ENCODE measurements at places on chromosomes 12 and 14.

GRCh38 chr12:27635349-27635972 is 60.8 kb upstream of the REP15 start:
- no peak for DNase-seq

GRCh38 chr14:67643713-67644112 is 24.0 kb downstream of the ARG2 start:
- no peak for DNase-seq

- no peak for DNase-seq
These were observed 40.5 kb downstream of the CRACR2A start for GRCh38 chr12:3712209-3712992.

- no peak for DNase-seq
These were observed 17.3 kb upstream of the RFLNA start for GRCh38 chr12:124277394-124278241.

DNA sequence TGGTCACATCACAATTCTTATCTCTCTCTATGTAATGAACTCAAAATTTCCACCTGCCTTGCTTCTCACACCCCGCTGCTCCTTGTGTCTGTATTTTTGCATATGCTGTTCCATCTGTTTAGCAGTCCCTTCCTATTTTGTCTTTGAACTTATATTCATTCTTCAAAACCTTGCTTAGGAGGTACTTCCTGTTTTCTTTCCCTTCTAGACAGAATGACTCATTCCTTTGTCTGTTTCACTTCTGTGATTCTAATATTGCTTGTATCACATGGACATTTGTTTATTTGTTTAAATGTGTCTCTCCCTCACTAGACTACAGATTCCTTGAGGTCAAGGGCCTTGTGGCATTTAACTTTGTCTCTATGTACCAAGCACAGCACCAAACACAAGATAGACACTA is 424.2 kb downstream of the ETNK1 start:
- DNase-seq, result no peak

GRCh38 chr14:97978341-97978740 is 1181.2 kb downstream of the VRK1 start:
- DNase-seq, result peak; percentile 77

- peak; percentile 64 for DNase-seq
These were observed 505 bp downstream of the RASSF3 start for GRCh38 chr12:64610660-64611340.

- no peak for DNase-seq
These were observed 16.1 kb upstream of the SMOC1 start for GRCh38 chr14:69863083-69863482.

DNA sequence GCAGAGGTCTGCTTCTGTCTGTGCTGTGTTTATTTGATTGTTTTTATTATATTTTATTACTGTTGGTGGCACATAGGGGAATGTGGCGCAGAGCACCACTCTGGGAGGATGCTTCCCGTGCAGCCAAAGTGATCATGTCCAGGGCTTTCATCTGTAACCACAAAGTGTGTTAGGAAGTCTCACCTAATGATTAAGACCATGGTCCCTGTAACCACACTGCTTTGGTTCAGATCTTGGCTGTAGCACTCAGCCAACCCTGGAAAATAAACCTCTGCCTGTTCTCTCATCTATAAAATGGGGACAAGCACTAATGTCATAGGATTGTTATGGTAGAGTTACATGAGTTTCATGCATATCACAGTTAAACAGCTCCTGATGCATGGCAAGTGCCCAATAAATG is 1.9 kb downstream of the RESF1 start:
- DNase-seq, result no peak

DNA sequence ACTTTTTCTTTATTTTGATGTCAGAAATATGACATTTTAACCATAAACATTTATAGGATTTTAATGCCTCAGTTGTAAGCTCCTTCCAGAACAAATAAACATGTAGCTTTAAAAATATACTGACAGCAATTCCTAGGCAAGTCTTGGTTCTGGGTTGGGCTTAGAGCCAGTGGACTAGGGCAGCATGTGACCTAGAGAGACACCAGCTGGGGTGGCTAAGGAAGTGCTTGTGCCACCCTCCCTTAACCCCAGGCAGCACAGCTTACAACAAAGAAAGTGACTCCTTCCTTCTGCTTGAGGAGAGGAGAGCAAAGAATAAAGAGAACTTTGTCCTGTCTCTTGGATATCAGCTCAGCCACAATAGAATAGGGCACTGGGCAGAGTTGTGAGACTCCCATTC is 61.6 kb upstream of the KTN1 start:
- no peak for DNase-seq

DNA sequence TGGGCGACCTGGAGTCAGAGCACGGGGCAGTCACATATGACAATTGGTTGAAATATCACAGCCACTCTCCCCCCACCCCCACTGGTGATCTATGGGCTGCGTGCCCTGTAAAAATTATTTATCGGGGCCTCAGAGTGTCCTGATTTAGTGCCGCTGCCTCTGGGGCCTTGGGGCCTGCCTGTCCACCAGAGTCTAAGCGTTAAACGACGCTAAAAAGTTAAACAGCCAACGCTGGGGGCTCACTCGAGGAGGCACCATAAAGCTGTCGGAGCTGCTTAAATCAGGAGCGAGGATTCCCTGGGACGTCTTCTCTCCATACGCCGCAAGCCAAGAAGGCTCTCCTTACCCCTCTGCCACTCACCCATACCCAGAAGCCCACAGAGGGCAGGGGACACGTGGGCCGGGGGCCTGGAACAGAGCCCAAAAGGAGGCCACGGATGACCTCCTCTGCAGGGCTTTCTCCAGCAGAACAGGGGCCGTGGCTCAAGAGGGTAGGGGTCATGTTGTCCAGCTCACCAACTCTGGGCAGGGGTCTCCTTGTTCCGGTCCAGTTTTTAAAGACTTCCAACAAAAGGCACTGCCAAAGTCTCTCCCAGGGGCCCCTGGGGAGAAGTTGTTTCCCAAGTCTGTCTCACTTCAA is 42.2 kb downstream of the SMUG1 start:
- DNase-seq, result no peak

DNA sequence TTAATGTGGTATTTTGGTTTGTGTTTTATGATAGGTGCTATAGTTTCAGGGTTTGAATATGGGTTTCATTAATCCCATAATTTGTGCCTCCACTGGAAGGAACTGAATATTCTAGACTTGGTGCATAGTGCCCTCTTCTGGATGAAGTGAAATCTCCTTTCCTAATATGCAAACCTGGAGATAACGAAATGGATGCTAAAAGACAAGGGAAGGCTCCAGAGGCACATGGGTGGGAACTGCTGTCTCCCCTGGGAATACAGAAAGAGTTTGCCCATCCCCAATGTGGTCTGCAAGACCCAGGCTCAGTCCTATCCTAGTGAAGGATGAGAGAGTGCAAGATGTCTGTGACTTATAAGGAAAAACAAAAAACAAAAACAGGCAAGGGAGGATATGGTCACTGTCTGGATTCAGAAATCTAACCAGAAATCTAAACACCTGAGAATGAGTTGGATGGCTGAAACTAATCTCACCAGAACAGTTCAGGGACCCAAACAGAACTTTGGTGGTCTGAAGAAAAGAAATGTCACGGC is 142.3 kb upstream of the TMPO start:
- no peak for DNase-seq

DNA sequence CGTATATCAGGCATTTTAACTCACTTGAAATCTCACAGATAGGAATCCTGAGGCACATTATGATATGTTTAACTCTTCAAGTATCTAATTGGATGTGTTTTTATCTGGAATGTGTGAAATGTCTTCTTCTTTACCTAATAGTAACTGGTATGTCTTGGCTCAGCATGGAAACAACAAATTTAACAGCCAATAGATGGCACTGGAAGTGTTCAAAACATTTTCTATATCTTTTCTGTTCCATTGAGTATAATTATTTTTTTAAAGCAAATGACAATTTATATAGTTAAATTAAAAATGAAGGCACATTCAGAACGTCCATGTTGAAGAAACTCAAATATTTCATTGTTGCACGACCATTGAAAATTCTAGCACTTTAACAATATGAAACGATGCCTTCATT is 164.6 kb upstream of the SLC16A7 start:
- DNase-seq, result no peak

DNA sequence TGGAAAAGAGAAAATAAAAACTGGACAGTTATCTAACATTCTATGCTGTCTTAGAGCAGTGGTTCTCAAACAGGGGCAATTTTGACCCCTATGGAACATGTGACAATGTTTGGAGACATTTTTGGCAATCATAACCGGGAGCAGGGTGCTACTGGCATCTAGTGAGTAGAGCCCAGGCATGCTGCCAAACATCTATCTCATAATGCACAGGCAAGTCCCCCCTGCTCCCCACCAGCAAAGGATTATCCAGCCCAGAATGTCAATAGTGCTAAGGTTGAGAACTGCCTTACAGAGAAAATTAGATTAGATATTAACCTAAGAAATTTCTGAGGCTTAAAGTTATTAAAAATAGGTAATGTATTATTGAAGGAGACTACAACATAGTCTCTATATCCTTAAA is 22.9 kb upstream of the CATSPERB start:
- no peak for DNase-seq

- no peak for DNase-seq
These were observed 27.2 kb downstream of the VCPKMT start for GRCh38 chr14:50089208-50089607.

DNA sequence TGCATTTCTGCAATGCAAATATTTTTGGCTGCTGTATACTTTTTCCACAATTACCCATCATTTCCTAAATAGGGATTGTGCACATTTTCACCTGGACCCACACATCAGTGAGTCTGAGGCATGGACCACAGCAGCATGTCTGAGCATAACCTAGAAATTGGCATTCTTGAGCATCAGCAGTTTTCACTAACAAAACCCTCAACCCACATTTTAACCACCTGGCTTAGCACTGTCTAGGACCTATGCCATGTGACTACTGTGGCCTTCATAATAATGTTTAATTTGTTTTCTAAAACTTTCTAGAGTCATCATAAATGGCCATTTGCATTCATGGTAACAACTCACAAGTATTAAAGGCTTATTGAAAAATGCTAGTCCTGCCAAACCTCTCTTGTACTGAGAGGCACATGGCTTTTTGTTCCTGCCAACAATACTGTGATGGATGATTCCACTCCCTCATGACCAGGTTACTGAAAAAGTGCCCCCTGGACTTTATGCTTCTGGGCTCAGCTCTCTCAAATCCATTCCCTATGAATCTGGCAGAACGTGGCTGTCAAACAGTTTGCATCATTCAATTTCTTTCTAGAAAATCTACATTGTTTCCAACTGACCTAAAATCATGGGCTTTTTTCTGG is 240.0 kb downstream of the MDGA2 start:
- DNase-seq, result no peak

DNA sequence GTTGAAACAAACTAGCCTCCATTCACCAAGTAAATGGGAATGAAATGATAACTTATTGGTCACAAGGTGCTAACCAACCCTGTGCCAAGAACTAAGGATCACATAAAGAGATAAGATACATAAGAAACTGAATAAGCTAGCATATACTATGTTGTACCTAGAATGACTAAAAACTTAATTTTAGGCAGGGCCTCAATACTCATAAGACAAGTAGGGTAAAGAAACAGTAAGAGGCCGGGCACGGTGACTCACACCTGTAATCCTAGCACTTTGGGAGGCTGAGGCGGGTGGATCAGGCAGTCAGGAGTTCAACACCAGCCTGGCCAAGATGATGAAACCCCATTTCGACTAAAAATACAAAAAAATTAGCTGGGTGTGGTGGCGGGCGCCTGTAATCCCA is 17.7 kb downstream of the GDF11 start:
- no peak for DNase-seq

- DNase-seq, result peak; percentile 55
These were observed 599 bp upstream of the TRHDE start for GRCh38 chr12:72271451-72272090.

- DNase-seq, result no peak
These were observed 29.9 kb downstream of the SLC41A2 start for GRCh38 chr12:104928036-104928745.

GRCh38 chr12:62484233-62484632 is 17.6 kb downstream of the MON2 start:
- DNase-seq, result no peak

DNA sequence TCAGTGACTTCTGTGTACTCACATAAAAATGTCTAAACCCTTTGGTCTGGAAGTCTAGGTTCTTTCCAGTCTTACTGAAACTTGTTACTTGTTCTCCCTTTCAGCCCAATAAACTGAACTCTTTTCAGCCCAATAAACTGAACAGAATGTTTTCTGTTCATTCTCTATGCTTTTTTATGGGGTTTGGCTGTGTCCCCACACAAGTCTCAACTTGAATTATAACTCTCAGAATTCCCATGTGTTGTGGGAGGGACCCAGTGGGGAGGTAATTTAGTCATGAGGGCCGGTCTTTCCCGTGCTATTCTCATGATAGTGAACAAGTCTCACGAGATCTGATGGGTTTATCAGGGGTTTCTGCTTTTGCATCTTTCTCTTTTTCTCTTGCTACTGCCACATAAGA is 15.0 kb upstream of the NEDD1 start:
- no peak for DNase-seq

DNA sequence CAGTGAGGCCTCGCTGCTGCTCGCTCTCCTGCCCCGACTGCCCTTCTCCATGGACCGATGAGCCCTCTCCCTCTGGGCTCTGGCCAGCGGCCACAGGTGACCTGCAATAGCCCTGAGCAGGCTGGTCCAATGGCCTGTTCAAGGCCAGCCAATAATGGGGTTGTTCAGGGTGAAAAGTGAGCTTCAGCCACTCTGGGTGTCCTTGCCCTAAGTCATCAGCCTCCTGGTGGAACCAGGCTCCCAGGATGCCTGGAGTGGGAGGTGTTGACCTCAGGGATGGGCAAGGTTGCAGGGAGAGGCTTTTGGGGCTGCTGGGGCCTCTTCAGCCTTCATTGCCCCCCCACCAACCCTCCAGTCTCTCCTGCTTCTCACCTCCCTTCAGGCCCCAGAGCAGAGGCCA is 79.7 kb downstream of the RFLNA start:
- DNase-seq, result no peak

DNA sequence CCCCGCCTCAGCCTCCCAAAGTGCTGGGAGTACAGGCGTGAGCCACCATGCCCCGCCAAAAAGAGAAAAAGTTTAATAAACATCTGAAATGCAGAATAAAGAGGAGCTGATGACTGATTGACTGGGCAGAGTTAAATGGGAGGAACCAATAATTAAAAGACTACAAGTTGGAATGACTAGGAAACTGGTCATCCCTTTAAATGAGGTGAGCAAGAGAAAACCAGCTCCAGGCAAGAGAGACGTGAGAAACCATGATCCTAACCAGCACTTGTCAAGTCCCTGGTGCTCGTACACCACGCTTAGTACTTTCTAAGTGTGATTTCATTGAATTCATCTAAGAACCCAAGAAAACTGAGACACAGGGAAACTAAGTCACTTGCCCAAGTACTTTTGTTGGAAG is 47.9 kb downstream of the MAP1LC3B2 start:
- DNase-seq, result no peak

DNA sequence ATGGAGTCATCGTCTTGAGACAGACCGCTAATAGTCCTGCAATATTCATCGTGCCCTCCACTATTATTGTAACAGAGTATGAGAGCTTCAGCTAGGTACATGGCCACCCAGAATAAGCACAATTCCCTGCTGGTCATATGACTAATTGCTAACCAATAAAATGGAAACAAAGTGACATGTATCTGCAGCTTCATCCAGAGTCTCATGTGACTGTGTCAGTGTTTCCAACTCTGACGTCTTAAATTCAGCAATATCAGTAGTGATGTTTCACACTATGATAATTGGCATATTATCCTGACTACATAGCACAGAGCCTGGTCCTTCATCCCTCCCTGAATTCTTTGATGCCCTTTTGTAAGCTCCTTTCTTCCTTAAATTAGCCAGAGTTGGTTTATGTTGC is 167.4 kb downstream of the RPS29 start:
- DNase-seq, result no peak

GRCh38 chr12:104495786-104496185 is 39.0 kb downstream of the CHST11 start:
- no peak for DNase-seq

- DNase-seq, result no peak
These were observed 8.2 kb downstream of the ENDOU start for GRCh38 chr12:47717046-47717442.

Measured in mesothelial cell of epicardium (in vitro differentiated cells).